ENCODE measurements at places on chromosomes 7 and 10.

DNA sequence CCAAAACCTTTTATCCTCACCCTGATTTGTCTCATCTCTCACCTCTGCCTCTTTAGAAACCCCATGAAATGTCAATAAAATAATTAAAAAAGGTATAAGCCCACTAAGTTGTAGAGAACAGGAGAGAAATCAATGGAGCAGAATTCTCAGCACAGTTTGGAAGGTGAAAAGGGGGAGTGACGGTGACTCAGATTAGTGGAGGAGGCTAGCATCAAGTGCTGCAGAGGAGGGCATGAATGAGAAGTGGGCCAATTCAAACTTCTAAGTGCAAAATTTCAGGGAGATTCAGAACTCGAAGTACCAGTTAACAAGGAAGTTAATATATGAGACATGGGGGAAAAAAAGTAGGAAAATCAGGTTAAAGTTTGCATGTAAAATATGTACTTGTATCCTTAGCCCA is 34.9 kb upstream of the ETV1 start:
- no peak for DNase-seq

DNA sequence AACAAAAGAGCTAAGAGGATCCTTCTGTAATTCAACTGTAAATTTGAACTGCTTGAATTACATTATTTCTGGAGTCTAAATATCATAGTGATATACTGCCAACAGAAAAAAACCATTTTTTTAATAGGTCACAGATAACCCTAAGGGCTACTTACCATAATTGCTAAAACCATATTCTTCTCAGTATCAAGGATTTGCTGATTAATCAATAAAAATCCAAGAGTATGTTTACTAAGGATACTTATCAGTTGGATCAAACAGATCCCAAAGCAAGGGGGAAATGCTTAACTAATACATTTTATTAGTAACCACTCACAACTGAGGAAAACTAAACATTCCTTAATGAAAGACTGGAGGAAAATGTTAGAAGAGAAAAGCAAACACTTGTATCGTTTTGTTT is 166.0 kb downstream of the PIP4K2A start:
- DNase-seq = no peak

DNA sequence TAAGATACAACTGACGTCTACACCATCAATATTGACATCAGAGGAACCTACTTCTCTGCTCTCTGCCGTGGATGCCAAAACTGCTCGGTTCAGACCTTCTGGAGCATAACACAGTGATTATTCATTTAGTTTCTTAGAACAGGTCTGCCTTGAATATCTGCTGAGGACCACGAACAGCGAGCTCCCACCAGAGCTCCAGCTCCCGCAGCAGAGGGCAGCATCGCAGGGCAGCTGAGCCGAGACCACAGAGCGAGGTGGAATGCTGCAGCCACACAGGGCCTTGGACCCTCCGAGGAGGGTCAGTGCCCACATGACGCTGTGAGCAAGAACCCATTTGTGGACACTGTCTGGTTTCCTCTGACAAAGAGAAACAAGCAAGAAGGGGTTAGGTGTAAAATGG is 6.8 kb downstream of the VIPR2 start:
- no peak for DNase-seq

GRCh38 chr10:17115683-17116082 is 13.9 kb downstream of the CUBN start:
- DNase-seq = no peak

DNA sequence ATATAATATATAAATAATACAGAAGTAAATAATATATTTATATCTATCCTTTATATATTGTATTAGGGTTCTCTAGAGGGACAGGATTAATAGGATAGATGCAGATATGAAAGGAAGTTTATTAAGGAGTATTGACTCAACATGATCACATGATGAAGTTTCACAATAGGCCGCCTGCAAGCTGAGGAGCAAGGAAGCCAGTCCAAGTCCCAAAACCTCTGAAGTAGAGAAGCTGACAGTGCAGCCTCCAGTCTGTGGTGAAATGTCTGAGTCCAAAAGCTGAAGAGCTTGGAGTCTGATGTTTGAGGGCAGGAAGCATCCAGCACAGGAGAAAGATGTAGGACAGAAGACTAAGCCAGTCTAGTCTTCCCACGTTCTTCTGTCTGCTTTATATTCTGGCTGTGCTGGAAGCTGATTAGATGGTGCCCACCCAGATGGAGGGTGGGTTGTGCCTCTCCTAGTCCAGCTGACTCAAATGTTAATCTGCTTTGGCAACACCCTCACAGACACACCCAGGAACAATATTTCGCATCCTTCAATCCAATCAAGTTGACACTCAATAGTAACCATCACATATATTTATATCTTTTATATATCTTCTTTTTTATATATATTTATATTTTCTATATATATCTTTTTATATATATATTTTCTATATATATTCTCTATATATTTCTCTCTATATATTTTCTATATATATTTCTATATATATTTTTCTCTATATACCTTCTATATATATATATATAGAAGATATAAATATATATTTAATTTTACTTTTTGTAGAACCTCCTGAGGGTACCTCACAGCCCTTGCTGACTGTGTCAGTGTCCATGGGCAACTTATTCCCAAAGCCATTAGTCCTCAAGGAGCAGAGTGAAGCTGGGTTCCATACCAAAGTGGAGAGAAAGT is 24.6 kb upstream of the AKR1B10 start:
- no peak for DNase-seq

GRCh38 chr10:73786512-73786885 is 1.1 kb downstream of the ZSWIM8 start:
- no peak for DNase-seq

- DNase-seq = no peak
Observed at GRCh38 chr7:54917613-54918391, 101.0 kb upstream of the EGFR start.

GRCh38 chr7:50988465-50988864 is 205.8 kb upstream of the GRB10 start:
- no peak for DNase-seq

GRCh38 chr10:29623797-29624196 is 11.0 kb downstream of the SVIL start:
- no peak for DNase-seq

DNA sequence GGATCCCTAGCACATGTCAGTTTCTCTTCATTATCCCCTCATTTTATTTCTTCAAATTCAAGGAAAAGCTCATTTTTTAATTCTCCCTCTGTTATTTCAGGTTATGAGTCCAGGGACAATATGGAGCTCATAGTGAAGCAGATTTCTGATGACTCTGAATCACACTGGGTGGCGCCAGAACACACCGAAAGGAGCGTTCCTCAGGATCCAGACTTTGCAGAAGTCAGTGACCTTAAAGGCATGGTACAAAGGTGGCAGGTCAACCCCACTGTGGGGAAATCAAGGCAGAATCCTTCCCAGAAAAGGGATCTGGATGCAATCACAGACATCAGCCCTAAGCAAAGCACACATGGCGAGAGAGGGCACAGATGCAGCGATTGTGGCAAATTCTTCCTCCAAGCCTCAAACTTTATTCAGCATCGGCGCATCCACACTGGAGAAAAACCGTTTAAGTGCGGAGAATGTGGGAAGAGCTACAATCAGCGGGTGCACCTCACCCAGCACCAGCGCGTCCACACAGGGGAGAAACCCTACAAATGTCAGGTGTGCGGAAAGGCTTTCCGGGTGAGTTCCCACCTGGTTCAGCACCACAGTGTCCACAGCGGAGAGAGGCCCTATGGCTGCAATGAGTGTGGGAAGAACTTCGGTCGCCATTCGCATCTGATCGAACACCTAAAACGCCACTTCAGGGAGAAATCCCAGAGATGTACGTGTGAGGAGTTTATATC is 21.4 kb downstream of the ZKSCAN5 start:
- DNase-seq = no peak

- DNase-seq = peak; percentile 32
Observed at GRCh38 chr7:47647181-47647917, 65.4 kb upstream of the TNS3 start.

- peak; percentile 55 for DNase-seq
Observed at GRCh38 chr7:69430384-69431021, 167.8 kb upstream of the AUTS2 start.

GRCh38 chr10:118768041-118768919 is 13.5 kb upstream of the CACUL1 start:
- DNase-seq = no peak

DNA sequence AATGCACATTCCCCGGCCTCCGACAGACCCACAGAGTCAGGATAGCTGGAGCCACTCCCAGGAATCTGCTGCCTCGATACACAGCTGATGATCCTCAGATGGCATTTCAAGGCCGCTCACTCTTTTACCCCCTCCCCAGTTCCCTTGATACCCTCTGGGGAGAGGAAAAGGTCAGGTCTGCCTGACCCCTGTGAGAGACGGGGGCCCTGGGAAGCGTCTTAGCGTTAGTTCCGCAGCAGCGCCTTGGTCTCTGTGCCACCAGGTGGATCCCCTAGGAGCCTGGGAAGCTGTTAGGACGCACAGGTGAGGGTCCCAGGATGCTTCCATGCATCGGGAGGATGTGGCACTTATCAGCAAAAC is 420.5 kb upstream of the FOXK1 start:
- DNase-seq = no peak

DNA sequence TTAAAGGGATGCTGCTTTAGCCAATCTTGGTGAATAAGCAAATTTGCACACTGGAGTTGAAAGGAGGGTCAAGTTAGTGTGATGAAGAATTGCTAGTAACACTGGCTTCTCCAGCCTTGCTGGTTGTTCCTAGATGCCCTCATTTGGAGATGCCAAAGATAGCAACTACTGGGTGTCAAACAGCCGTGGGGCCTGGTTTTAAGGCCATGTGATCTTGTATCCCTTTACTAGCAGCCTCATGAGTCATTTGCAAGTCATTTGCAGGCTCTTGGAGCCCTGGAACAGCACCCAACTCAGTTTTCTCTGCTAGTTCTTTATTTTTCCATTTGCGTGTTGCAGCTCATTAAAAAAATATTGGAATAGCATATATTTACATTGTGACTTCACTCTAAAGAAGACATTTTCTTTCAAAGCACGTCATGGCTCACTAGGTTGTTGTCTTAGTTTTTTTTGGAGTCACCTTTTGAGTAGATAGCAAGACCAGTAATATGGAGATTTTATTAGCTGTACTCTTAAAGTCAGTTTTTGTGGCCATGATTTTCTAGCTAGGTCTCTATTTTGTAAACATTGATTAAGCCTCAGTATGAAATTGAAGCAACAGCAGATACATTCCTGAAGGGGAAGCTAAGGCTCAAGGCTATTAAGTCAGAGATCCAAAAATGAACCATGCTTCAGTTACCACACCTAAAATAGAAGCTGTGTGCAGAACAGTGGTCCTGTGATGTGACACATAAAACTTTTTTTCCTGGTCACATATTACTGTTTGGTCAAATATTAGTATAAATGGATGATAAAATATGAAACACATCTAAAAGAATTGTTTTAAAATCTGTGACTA is 1.3 kb downstream of the LSMEM1 start:
- DNase-seq = no peak

GRCh38 chr10:122845783-122846332 is at the start of gene CUZD1:
Gene CUZD1 (minus strand): TSS chr10:122845857. CDS start chr10:122845843, 14 bp downstream.
- DNase-seq = no peak

DNA sequence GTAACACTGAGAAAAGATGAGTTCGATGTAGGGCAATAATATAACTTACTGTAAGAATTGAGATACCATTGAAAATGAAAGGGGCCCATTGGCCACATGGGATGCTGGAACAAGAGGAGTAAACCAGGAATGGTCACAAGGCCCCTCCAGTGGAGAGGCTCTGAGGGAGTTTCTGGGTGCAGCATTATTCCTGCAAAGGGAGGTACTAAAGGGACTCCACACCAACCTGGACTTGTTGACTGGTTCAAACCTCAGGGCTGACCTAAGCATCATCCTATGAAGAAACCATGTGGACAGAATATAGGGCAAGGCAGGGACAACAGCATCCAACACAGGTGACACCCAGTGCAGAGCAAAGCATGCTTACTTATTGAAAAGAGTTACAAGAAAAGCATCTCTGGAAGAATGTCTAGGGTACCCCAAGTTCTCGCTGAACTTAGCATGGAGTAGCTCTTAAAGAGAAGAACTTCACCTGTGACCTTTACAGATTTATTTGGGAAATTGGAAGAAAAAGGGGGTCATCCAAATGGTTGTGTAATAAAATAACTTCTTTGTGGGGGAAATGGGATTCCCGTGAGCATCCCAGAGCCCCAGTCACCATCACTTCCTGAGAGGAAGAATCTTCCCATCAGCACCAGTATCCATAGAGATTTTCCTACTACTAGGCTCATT is 34.7 kb downstream of the PRSS2 start:
- DNase-seq = no peak

DNA sequence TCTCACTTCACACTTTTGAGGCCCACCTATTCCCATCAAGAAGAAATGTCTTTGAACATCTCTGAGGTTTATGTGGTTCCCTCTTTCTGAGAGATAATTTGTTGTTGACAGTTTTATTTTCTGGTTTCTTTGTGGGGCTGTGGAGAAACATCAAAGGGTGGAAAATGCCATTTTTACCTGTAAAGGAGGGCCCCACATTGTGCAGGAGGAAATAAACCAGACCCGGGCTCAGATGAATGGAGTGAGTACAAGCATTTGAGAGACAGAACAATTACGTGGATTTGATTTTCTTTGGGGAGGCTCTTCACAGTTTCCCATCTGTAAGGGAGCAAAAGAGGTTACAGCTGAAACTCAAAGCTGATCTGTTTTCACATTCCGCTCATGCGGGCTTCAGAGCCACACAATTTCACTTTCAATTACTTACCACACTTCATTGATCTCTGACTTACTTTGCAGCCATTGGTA is 29.8 kb downstream of the ITPRIP start:
- no peak for DNase-seq

- peak; percentile 4 for DNase-seq
Observed at GRCh38 chr10:49534670-49535381, 4.1 kb downstream of the ERCC6 start.

- no peak for DNase-seq
Observed at GRCh38 chr7:41874201-41874785, 171.4 kb upstream of the INHBA start.

- no peak for DNase-seq
Observed at GRCh38 chr7:1380231-1380815, 78.9 kb downstream of the MICALL2 start.

- no peak for DNase-seq
Observed at GRCh38 chr7:116832692-116833091, 29.7 kb upstream of the CAPZA2 start.

- no peak for DNase-seq
Observed at GRCh38 chr10:44060221-44060620, 324.7 kb downstream of the CXCL12 start.

- peak; percentile 48 for DNase-seq
Observed at GRCh38 chr10:69696073-69696731, 66.2 kb downstream of the FAM241B start.

DNA sequence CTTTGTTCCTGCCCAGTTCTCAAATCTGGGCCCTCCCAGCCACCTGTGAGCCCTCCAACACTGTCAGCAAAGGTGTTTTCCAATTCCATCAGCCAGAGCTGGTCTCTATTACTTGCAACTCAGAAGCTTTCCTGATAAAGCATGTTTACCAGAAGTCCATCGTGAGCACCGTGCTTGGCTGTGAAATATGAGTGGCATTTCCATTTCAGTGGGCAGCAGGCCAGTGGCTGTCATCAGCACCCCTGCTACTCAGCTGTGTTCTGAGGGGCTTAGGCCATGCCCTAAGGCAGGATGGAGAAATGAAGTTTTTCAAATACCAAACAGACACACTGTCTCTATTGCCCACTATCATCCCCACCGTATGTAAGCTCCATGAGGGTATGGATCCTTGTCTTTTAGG is 12.7 kb upstream of the BNIP3 start:
- DNase-seq = no peak

- DNase-seq = no peak
Observed at GRCh38 chr7:24685708-24686107, 71.6 kb downstream of the GSDME start.

GRCh38 chr7:2120841-2121830 is 111.6 kb downstream of the MAD1L1 start:
- DNase-seq = no peak

Data from skin of body (tissue), 3 donors.